ENCODE measurements at places on chromosomes 2 and 18. TPM values are rescaled to one million over a fixed set of nuclear protein-coding genes. Genes with fewer than 3 reads are reported as not detected.

PCARE gene
- total RNA-seq: 0.23 TPM

OBSL1 gene
- 47.1 TPM for total RNA-seq

PRSS56 gene
- 1.6 TPM for total RNA-seq

SLC9A2 gene
- 1.8 TPM for total RNA-seq

UGT1A6 gene
- not detected for total RNA-seq

LRRC30 gene
- total RNA-seq: not detected

C2orf92 gene
- 8.1 TPM for total RNA-seq

NCOA1 gene
- 124 TPM for total RNA-seq

ZNF2 gene
- 8.8 TPM for total RNA-seq

MERTK gene
- 9.7 TPM for total RNA-seq

BMP10 gene
- total RNA-seq: not detected

NAPG gene
- 126 TPM for total RNA-seq

DOCK10 gene
- 36.7 TPM for total RNA-seq

CCDC88A gene
- 388 TPM for total RNA-seq

SERPINB13 gene
- under 0.01 TPM for total RNA-seq

SDC1 gene
- total RNA-seq: 17.1 TPM

MOGAT1 gene
- total RNA-seq: not detected

CYTIP gene
- total RNA-seq: 0.92 TPM

MSH2 gene
- total RNA-seq: 83.7 TPM

OTOF gene
- total RNA-seq: 4.6 TPM

SERPINB10 gene
- 0.46 TPM for total RNA-seq

TEKT4 gene
- total RNA-seq: 2.5 TPM

MYCN gene
- 25.4 TPM for total RNA-seq

SETBP1 gene
- 42.0 TPM for total RNA-seq

DNAJC5G gene
- total RNA-seq: 0.23 TPM

LYPD6 gene
- total RNA-seq: 20.5 TPM

ABCG5 gene
- 0.23 TPM for total RNA-seq

GNLY gene
- not detected for total RNA-seq

PLGLB1 gene
- 7.4 TPM for total RNA-seq

ATIC gene
- total RNA-seq: 20.8 TPM

TM4SF20 gene
- not detected for total RNA-seq

C2orf66 gene
- 0.69 TPM for total RNA-seq

ARL4C gene
- 60.4 TPM for total RNA-seq

ASAP2 gene
- total RNA-seq: 51.7 TPM

RPL31 gene
- 1,134 TPM for total RNA-seq

CNDP1 gene
- total RNA-seq: 0.23 TPM

GALNT13 gene
- total RNA-seq: 37.8 TPM

ST6GAL2 gene
- 170 TPM for total RNA-seq

LIMS3 gene
- 2.1 TPM for total RNA-seq

ERFE gene
- 1.2 TPM for total RNA-seq

ARID5A gene
- total RNA-seq: 1.8 TPM

TNS1 gene
- 12.7 TPM for total RNA-seq

COA5 gene
- total RNA-seq: 58.4 TPM

ASB18 gene
- total RNA-seq: 1.6 TPM

CCDC138 gene
- total RNA-seq: 42.2 TPM
